Stimulated activated CD8-positive, alpha-beta memory T cell treated with anti-CD3 and anti-CD28 coated beads, Interleukin-7, amount 100 ng/mL, for 1 hour (primary cell): ENCODE measurements at places on chromosomes 1 and 21.

DNA sequence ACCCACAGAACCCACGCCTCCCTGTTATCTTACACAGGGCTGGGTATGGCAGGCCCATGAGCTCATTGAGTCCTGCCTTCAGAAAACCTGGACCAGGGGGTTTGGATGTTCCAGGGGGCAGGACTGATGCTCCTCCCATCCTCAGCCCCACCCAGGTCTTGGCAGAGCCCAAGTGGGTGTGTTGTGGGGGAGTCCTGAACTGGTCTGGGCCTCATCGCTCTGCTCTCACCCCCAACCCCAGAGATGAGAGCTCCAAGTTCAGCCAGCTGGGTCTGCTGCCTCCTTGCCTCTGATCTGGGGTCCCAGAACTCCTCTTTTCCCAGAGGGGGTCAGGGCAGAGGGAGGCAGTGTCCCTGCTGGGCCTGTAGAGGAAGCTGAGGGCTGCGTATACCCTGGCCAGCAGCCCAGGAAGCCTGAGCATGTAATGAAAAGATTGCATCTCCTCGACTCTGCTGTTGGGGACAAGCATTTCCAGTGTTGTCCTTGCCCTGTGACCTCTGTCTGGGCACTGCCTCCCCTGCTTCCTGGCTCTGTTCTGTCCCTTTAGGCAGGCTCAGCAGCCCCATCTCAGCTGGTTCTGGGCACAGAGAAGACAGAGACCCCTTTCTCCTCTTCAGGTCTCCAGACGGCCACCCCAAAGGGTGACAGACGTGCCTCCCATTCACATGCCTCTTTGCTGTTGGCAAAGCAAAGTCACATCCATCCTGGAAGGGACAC lies 54.7 kb upstream of the EPS8L3 start:
- no peak for DNase-seq

DNA sequence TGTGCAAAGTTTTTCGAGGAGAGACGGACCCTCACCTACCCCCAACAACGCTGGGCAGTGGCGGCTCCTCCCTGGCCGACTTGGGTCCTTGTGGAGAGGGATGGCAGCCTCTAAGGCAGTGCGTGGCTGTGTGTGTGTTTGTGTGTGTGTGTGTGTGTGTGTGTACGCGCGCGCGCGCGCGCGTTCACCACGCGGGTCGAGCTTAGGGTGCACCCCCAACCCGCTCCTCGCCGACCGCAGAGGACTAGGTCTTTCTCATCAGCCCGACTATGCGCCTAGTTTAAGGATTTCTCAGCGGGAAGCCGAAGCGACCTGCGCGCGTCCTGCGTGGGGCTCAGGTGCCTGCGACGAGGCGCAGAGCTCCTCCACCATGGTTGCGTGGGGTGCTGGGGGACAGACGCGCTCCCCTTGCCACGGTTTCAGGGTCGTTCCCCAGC lies 940 bp downstream of the SOX13 start:
- DNase-seq = no peak

DNA sequence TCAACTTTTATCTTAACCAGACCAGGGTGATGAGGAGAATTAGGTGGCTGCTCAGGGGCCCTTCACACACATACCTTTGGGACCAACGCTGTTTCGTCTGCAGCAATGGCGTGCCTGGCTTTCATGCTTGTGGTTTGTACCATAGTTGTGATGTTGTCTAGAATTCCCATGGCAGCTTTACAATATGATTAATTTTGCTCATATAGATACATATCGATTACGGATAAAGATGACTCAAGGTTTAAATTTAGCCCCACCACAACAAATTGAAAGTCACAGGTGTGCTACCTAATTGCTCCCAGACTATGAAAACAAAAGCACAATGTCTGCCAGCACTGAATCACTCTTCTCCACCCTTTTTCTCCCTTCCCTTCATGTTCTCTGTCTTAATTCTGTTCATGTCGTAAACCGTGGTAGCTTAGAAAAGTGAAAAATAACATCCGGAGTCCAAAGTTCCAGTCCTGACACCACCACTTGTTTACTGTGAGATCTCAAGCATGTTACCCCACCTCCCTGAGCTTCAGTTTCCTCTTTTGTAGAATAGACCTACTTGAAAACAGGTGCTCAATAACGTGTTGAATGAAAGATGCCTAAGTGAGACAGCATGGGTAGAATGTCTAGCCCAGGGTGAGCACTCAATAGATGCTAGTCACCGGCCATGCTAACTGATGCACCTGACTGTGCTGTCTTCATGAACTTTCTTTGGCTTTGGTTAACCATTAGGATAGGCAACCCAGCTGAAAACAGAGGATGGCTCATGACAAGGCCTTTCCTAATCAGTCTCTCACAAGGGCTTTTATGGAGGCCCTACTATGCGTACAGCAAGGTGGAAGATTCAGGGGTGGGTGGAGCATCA lies 22.1 kb upstream of the JUN start:
- DNase-seq = no peak

DNA sequence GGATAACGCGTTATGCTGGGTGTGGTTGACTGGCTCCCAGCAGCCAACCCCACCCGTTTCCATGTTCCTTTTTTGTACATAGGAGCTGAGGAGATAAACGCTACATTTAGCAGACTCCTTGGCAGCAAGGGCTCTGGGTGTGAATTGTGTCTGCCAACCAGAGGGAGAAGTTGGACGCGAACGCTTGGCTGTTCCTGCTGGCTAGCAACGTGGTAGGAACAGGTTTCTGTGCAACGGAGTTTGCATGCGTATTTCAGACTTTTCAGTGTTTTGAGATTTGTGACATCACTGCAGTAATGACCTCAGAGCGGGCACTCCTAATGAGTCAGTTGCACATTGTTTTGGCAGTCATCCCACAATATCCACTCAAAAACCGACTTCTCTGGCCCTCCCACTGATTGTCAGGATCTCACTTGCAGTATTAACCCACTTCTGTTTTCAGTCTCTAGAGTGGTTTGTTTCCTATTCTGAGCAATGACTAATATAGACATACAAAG lies 98.7 kb upstream of the RGS1 start:
- DNase-seq = no peak

- no peak for DNase-seq
Observed at GRCh38 chr1:70202173-70202758, 3.1 kb downstream of the LRRC40 start.

- no peak for DNase-seq
Observed at GRCh38 chr1:84569216-84569615, 5.0 kb downstream of the CTBS start.

DNA sequence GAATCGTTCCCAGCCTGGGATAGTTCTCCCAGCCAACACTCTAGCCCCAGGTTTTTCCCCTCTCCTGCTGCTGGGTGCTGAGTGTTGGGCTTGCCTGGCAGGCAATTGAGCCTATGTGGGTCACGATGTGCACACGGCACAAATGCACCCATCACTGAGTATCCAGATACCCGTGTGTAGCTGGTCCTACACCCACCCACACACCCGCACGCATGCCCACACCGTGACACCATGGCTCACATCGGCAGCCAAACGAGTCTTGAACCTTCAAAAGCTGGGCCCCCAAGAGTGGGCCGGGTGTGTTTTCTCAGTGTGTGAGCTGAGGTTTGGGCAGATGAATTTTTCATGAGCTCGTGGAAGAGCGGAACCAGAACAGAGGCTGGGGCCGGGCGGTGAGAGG lies 188.5 kb downstream of the GRIK3 start:
- no peak for DNase-seq

DNA sequence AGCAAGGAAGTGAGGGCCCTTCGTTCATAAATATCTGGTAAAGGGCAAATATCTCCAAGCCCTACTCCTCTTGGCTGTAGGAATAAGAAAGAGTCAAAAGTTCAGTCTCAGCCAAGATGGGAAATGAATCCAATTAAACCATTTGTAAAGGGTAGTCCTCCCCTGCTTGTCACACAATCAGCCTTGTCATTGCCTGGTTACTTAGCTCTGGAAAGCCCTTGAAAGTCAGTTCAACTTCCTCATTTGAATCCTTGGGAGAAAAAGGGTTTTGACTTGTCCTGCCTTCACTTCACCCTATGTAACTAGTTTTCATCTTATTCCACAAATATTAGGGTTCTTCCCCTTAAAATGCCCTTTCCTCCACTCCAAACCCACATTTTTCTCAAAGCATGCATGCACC lies 100.0 kb downstream of the ELAVL4 start:
- DNase-seq = no peak

DNA sequence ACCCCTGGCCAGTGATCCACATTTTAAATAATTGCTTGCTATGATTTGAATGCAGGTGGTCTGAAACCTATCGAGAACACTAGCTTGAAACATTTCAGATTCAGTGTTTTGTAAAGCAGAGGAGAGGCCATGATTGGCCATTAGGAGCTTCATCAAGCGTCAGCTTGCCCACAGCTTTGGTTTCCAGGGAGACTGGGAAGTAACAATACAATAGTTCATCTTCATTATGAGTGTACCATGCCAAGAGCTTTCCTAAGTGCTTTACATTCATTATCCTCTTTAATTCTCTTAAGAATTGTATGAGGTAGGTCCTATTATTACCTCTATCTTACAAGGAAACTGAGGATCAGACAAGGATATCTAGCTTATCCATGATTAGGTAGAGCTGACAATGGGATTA lies 27.7 kb upstream of the ATP5PO start:
- DNase-seq = no peak

DNA sequence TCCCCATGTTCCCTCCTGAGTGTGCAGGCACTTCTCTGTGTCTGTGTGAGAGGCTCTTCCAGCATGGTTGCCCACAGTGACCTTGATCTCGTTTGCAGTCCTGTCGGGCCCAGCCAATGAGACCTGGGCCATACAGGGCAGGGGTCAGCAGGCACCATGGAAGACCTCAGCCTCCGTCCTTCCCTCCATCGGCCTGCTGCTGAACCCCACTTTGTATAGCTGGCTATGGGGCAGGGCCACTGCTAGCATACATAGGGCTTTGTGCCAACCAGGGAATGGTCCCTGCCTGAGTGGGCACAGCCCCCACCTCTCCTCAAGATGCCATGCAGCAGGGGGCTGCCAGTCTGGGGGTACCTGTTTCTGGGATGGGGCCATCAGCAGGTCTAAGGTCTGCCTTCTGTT lies 3.8 kb downstream of the C1orf35 start:
- DNase-seq = no peak

GRCh38 chr1:180922631-180923015 lies 9.9 kb downstream of the KIAA1614 start:
- no peak for DNase-seq

DNA sequence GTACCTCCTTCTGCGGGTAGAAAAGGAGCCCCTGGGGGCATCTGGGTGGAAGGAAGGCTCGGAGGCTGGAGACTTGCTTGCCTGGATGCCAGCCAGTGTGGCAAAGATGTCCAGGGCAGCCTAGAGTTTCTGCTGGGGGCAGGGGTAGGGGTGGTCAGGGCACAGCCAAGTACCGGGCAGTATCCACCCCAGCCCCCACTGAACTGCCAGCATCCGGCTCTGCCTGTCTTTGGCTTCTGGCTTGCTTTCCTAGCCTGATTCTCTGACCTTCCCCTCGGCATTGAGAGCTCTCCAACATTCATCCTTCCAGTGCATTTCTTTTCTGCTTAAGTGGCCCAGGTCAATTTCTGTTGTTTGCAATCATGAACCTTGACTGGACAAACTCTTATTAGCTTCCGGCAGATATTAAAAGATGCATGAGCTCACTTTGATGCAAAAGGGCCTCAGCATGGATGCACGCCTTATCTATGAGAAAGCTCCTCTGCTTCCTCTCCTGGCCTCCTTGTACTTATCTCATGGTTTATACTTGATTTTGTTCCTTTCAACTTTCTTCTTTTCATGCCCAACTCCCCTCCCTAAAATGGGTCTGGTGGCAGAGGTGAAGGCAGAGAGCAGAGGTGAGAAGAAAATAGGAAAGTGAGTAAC lies 116.9 kb downstream of the HLCS start:
- DNase-seq = no peak
